Amniotic stem cell (primary cell): ENCODE measurements at places on chromosomes 6 and 20.

- DNase-seq: no peak
Measured at GRCh38 chr20:19347943-19348456, 135.6 kb downstream of the SLC24A3 start.

DNA sequence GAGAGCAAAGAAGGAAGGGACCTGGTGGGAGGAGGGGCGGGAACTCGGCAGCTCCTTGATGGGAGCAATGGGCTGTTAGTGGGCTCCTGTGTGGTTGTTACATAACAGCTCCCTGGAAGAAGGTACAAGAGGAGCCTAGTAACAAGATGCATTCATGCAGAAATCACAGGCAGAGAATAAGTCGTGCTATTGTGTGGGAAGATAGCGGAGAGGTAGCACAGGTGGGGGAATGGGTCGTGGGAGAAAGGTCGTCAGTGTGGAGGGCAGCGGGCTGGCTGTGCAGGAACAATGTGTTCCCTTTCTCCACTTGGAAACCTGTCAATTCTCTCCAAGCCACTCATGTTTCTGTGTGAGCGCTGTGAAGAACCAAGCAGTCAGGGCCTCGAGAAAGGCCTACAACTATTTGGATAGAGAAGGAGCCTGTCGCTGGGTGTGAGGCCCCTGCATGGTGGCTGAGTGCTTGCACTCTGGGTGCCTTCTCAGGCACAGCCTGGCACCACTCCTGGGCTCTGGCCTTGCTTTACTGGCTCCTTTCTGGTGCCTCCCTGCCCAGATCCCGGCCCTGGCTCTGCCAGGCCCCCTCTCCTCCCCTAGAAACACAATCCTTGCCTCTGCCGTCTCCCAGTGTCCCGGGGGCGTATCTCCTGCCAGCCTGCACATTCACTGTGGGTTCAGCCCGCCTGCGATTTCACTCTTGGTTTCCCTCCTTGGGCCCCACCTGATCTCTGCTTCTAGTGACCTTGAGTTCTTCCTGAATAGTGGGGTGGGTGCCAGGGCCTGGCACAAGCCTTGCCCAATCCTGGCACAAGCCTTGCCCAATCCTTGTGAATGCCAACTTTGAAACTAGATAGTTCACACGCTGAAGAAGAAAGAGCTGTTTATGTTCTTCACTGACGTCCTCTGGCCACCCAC, 7.4 kb upstream of the FGD2 start:
- no peak for DNase-seq

DNA sequence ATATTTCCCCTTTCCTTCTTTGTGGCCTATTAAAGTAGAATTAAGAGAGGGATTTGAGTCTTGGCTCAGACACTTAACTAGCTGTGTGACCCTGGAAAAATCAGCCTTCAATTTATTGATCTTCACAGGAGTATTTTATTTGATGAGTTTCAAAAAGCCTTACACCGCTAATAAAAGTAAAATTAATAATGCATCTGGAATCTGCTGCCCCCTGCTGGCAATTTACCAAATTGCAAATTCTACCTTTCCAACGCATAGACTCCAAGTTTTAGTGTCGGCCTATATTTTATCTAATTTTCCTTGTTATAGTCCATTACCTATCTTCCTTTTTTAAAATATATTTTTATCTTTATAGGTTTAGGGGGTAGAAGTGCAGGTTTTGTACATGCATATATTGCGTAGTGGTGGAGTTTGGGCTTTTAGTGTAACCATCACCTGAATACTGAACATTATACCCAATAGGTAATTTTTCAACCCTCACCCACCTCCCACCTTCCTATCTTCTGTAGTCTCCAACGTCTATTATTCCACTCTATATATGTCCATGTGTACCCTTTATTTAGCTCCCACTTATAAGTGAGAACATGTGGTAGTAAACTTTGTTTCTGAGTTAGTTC, 46.3 kb downstream of the GOPC start:
- no peak for DNase-seq

- DNase-seq: no peak
Measured at GRCh38 chr6:14121936-14122344, 4.4 kb downstream of the CD83 start.

- peak; percentile 71 for DNase-seq
Measured at GRCh38 chr6:142112451-142113061, 20.2 kb upstream of the GJE1 start.

GRCh38 chr20:14197097-14197496, 140.3 kb downstream of the FLRT3 start:
- DNase-seq: no peak

- no peak for DNase-seq
Measured at GRCh38 chr6:12150812-12151432, 138.8 kb downstream of the HIVEP1 start.

GRCh38 chr20:45774945-45775344, 16.7 kb downstream of the WFDC3 start:
- DNase-seq: no peak
